ENCODE measurements at places on chromosomes 4 and X.

- DNase-seq: no peak
Observed at GRCh38 chr4:54149323-54149722, 49.4 kb downstream of the GSX2 start.

DNA sequence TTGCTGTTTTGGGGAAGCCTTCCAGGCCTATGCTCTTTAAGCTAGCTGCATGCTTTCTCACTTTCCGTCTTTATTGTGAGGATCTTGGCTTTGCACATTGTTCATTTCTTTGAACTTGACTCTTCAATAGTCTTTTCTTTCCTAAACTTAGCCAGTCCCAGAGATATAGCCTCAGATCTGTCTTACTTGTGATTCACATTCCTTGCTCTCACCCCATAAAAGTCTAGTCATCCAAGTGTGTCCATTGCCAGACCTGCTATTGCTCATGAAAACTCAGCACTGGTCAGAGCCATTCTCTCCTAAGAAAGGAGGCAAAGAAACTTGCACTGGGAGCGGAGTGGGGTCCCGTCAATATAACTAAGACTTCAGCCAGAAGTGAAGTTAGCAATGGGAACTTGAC lies 275.0 kb upstream of the CTSO start:
- no peak for DNase-seq

DNA sequence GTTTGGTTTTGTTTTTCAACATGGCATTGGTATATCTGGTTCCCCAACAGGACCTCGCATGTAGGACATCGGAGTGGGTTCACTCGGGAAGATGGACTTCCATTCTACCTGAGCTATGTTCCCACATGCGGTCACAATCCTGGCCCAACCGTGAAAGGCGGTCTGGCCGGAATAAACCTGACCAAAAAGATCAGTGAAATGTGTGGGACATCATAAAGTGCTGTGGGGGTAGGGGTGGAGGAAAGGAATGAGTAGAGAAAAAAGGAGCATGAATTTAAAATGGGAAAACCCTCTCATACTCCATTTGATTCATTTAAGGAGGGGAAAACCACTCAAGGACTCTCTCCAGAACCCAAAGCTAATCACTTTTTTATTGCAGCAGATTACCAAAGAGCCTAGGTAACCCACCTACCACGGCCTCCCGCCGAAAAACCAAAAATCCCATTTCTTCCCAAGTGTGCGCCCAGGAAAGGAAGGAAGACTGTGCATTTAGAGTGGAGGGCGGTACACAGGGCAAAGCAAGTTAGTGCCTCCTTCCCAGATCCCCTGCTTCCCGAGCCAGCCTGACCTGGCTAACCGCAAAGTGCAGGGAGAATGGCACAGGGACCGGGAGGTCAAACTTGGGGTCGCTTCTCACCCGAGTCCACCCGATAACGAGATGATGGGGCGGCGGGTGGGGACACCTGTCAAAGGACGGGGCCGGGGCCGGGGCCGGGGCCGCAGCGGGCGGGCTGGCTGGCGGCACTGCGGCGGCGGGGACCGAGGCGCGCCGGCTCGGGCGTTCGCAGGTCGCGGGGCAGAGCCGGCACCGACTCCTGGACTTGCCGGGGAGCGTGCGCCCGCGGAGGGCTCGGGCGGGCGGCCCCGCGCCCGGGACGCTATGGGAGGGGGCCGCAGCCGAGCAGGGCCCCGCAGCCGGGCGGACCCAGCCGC lies 669 bp downstream of the TMEM150C start:
- no peak for DNase-seq

DNA sequence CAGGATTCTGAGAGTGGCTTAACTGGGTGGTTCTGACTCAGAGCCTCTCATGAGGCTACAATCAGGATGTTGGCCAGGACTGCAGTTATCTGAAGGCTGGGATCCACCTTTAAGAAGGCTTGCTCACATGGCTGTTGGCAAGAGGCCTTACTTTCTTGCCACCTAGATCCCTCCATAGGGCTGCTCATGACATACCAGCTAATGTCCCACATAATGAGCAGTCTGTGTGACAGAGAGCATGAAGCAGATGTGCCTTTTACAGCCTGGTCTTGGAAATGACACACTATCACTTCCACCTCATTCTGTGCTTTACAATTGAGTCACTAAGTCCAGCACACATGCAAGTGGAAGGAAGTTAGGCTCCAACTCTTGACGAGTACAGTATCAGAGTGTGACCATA lies 4.3 kb upstream of the RBM3 start:
- DNase-seq: no peak

DNA sequence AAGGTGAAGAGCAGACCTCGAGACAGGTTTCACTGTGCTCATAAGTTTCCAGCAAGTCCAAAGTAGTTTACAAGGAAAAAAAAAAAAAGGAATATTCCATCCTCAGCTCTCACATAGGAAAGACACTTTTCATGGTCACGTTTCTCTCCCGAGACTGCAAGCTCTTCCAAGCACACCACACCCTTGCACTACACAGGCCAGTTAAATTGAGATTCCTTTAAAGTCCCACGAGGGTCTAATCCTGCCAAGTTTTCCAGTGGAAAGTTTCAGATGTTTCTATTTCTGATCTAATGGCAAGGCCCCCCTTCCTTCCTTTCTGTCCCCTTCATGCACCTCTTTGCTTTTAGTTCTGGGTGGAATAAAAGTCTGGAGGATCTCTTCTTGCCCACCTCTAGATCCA lies 67.9 kb upstream of the PCDH19 start:
- no peak for DNase-seq

GRCh38 chr4:142435599-142436235 lies 410.4 kb downstream of the INPP4B start:
- no peak for DNase-seq

DNA sequence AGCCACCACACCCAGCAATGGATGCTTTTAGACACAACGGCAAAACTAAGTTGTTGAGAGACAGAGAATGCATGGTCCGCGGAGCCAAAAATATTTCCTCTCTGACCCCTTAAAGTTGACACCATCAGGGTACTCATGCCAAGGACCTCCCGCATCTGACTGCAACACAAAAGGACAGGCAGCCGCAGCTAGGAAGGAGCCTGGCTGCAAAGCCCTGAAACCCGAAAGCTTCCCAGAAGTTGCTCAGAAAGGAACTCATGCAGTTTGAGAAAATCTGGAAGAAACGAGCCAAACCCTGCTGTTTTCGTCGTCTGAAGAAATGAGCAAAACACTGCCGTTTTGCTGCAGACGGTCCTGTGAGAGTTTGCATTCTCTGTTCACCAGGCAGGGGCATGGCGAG lies 16.5 kb downstream of the DHRSX start:
- no peak for DNase-seq

GRCh38 chrX:63350465-63350877 lies 661 bp downstream of the SPIN4 start:
- DNase-seq: no peak

GRCh38 chr4:187238646-187239045 lies 515.0 kb upstream of the FAT1 start:
- no peak for DNase-seq

- DNase-seq: no peak
Observed at GRCh38 chr4:159505266-159505975, 402.5 kb downstream of the RAPGEF2 start.

GRCh38 chr4:112523764-112524505 lies 8.0 kb upstream of the NEUROG2 start:
- DNase-seq: no peak

- DNase-seq: no peak
Observed at GRCh38 chrX:54921427-54922021, 900 bp downstream of the TRO start.

DNA sequence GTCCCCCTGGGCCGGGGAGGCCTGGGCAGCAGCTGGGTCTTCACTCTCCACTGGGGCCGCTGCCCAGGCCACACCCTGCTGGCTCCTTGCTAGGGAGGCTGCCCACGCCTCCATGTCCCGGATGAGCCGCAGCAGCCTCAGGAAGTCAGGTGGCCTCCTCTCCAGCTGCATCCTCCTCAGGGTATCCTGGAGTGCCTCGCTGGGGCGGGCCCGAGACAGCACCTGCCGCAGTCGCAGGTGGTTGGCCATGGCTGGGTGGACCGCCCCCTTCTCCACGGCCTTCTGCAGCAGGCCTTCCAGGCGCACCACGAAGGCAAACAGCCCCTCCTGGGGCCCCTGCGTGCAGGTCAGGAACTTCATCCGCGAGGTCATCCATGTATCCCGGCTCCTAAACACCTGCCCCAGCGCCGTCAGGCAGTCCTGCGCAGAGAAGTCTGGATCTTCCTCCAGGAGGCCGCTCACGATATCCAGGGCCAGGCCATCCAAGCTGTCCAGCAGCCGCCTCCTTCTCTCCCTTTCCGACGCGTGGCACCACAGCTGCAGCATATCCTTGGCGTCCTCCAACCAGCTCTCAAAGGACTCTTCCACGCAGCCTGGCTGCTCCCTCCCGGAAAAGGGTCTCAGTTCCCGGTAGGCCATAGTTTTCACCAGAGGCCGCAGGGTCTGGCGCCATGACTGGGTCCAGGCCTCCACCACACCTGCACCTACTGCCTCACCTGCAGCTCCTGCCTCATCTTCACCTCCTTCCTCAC lies 2.1 kb downstream of the PNMA6F start:
- no peak for DNase-seq
